ENCODE measurements at places on chromosomes 5 and 9. TPM values are rescaled to one million over a fixed set of nuclear protein-coding genes. Genes with fewer than 3 reads are reported as not detected.
A peak's percentile ranks its signal among the peaks of the same experiment; 100 is the strongest.

DNA sequence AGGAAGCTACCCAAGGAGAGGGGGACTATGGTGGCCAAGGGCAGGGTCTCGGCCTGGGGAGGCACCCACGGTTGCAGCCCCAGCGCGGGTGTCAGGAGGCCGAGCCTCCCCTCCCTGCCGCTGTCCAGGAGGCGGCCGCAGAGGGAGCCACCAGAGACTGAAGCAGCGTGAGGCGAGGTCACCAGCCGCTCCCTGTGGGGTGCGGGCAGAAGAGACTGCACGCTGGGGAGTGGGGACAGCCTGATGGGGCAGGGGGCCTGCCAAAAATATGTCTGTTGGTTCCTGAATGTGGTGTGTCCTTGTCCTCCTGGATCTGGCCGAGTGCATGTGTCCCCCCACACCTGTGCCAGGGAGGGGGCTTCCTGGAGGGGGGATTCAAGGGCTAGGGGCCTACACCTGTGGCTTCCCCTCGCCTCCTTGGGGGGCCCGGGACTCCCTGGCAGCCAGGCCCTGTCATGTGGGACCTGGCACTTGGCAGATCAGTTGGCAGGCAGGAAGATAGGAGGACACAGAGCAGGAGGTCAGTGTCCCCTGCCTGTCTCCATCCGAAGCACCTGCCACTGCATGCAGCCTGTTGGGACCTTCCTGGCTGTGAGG is 131.2 kb downstream of the DAB2IP start:
- no peak for DNase-seq

GRCh38 chr9:109478051-109478563 is 20.0 kb downstream of the PTPN3 start:
- no peak for DNase-seq

DNA sequence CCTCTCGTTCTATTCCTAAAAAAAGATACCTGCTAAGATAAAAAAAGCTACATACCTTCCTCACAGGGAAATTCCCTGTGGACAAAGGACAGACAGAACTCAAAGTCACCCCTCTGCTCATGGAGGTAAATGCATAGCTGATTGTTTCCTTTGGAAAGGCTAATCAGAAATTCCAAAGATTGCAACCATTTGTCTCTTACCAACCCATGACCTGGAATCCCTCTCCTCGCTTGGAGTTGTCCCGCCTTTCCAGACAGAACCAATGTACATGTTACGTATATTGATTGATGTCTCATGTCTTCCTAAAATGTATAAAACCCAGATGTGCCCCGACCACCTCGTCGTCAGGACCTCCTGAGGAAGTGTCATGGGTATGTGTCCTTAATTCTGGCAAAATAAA is 49.2 kb upstream of the LIFR start:
- no peak for DNase-seq

- DNase-seq, result no peak
Measured at GRCh38 chr5:149012350-149012749, 50.5 kb downstream of the SH3TC2 start.

- peak; percentile 70 for DNase-seq
Measured at GRCh38 chr5:177491429-177491945, 5.9 kb downstream of the PDLIM7 start.

- no peak for DNase-seq
Measured at GRCh38 chr5:9405196-9405754, 140.6 kb downstream of the SEMA5A start.

DNA sequence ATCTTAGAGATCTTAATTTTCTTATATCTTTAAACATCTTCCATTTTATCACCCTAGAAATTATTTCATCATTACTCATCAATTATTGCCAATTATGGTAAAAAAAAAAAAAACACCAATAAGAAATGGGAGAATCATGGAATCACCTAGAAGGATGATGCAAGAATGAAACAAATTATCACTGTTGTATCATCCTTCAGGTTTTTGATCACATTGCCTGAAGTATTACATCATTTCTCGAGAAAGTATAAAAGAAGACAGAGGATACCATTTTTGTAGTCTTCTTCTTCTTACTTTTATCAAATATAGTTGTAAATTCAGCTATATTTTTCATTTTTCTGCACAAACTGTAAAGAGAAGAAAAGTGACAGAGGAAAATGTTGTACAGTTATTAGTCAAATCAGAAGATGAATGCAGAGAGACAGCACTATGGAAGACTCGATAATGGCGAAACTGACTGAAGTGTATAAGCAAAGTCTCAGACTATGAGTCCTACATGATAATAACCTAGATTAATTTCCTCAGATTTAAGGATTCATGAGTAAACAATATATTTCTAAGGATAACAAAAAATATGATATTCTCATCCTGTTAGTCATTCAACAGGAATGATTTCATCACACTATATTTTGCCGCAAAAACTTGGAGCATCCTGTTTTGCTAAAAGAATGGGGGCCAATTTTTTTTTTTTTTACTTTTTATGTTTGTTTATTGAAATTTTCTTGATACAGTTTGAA is 5.9 kb upstream of the STC2 start:
- peak; percentile 82 for DNase-seq

- DNase-seq, result peak; percentile 20
Measured at GRCh38 chr9:12766357-12766756, 8.5 kb upstream of the LURAP1L start.

DNA sequence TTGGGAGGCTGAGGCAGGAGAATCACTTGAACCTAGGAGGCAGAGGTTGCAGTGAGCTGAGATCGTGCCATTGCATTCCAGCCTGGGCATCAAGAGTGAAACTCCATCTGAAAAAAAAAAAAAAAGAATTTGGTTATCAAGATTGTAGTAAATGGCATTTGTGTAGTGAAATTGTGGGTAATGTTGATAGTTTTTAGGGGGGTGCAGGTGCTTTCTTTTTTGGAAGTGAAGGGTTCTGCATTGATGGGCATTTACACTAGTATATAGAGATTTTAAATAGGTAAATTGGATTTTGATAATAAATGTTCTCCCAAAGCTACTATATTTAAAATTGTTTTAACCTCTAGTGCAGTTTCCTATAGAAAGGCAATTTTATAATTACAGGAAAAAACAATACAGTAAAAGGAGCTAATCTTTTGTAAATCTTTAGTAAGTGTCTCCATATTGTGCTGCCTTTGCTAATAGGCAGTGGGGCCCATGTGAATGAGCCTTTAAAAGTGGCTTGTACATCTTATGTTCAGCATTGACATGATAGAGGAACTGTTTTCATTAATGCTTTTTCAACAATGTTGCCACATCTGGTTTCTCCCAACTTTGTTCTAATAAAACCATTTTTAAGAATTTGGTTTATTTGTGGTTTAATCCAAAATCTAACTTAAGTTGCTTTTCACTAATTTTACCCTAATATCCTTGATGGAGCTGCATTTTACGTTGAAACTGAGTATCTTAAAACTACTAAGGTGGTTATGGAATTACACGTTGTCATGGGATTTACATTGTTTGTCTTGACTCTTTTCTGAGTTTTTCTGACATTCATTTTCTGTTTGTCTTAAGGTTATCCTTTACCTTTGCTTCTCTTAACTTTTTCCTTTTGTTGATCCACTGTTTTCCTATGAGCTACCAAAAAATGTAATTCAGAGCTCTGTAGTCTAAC is 11.1 kb downstream of the MATR3 start:
- no peak for DNase-seq

GRCh38 chr9:120344230-120344629 is 235.7 kb downstream of the CDK5RAP2 start:
- peak; percentile 92 for DNase-seq

DNA sequence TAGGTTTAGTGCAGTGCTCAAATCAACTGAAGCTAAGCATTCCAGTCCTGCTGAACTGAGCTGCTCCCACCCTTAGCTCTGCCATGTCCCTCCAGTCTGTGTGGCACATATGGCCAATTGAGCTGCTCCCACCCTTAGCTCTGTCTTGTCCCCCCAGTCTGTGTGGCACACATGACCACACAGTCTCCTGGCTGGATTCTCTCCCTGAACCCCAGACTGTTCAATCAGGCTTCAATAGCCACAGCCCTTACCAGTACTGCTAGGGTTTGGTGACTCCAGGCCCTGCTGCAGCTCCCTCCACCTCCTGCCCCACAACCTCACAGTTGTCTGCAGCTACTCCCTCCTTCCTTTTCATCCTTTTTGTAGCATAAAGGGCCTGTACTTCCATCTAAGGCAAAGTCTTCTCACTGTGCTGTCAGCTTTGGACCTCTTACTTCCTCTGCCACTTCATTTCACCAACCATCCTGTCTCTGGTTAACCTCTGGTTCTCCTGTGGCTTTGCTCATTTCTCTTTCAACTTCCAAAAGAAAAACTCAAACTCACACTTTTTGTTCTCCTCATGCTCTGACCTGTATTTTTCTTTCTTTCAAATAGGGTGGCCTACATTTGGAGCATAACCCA is 50.8 kb downstream of the ADAMTS12 start:
- no peak for DNase-seq

DNA sequence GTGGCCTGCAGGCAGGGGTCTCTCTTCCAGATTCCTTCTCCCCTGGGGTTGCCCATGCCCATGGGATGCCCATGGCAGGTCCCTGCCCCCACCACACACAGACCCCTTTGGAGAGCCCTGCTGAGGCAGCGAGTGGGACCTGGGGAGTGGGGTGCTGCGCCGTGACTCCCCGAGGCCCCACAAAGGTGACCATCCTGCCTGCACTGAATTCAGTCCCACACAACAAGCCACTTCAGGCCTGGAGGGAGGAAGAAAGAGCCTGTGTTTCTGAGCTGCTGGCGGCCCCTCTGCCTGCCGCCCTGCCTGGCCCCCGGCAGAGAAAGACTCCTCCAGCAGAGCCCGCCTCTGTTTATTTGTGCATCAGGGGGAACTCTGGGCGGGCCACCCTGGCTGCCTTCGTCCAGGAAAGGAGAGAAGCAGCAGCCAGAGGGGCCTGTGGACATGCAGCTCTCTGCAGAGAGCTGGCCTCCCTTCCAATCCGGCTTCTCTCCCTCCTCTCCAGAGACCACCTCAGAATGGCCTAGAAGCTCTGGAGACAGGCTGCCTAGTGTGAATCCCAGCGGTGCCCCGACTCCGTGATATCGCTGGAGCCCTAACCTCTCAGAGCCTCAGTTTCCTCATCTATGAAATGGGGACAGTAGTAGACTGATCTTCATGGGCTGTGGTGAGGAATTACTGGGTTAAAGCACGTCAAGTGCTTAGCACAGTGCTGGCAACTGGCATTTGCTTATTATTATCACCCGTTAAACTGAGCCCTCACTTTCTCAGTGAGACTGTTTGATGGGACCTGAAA is 72.9 kb downstream of the COL27A1 start:
- no peak for DNase-seq

DNA sequence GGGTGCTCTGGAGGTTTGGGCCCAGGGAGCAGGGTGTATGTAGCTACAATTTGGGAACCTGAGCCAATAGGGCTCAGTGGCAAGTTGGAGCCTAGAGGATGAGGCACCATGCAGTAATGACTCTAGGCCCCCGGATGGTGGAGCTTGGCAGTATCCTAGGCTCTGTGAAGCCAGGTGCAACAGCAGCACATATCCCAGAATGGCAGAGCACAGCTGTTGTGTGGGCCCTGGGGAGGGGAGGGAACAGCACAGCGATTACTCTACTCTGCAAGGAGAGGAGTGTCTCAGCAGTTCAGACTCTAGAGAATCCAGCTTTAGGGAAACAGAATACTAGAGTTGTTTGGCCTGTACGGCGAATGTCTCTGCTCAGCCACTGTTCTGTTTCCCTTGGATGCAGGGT is 56.1 kb downstream of the LRRTM2 start:
- no peak for DNase-seq

GRCh38 chr5:32777733-32778132 is 66.6 kb downstream of the NPR3 start:
- peak; percentile 78 for DNase-seq

DNA sequence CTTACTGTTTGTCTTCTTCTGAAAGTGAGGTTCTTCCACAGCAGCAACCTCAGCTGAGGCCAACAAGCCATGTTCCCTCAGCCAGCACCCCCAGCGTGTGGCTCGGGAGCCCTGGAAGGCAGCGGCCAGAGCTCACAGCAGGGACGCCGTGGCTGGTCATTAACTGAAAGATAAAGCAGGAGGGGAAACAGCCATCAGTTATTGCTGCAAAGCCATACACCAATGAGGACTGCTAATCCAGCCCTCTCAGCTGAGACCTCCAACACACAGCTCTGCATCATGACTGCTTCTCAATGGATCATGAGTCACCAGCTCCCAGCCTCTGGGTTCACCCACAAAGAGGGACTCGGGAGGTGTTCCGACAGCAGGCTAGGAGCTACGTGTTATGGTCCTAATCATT is 24.3 kb downstream of the ABCA1 start:
- DNase-seq, result no peak

DNA sequence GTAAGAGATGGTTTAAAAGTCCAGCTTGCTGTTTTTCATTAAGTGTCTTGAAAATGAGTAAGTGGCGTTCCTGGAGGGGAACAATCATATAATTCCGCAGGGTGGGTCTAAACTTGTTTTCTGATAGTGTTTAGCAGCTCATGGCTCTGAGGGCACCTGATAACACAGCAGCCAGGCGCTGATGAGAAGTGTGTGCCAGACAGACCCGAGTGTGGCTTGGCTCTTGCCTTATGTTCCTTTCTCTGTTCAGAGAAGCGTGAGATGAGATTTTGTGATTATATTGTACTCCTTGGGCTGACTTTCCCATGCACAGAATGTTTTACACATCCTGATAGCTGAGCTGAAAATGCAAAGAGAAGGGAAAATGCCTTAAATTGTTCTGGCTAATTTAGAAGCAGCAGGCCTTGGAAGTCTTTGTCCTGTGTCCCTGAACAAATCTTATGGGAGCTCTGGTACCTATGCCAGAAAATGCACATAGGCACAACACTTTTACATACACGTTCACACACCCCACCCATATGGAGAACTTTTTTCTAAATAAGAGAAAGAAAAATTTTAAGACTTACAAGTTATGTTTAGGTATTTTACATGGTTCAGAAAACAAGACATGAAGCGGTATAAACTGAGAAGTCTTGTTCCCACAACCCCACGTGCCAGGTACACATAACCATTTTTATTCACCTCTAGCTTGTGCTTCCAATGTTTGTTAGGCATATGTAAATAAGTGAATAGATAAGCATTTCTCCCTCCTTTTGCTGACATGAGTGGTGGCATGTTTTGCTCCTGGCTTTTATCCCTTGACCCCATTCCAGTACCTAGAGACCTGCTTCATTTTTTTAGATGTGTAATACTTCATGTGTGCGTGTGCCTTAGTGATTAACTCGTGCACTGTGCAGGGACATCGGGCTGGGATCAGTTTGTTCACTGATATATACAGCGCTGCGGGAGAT is 152.2 kb upstream of the OTULINL start:
- DNase-seq, result no peak

- DNase-seq, result no peak
Measured at GRCh38 chr5:14112998-14113652, 30.0 kb upstream of the TRIO start.

Gene GFPT2
- 15.7 TPM for total RNA-seq

Gene PTGR1
- total RNA-seq, result 27.8 TPM

Gene ELOVL7
- total RNA-seq, result 10.3 TPM

Gene RPL35
- 1,966 TPM for total RNA-seq

Gene PCYOX1L
- total RNA-seq, result 8.0 TPM

Gene CD14
- total RNA-seq, result 2.2 TPM
